ENCODE measurements at places on chromosomes 1 and 21. TPM values are rescaled to one million over a fixed set of nuclear protein-coding genes. Genes with fewer than 3 reads are reported as not detected.

Gene PPM1J
- polyA plus RNA-seq = 0.52 TPM

Gene AXDND1
- polyA plus RNA-seq = 0.36 TPM

Gene AKIRIN1
- polyA plus RNA-seq = 49.3 TPM

Gene CDK11A
- polyA plus RNA-seq = 21.1 TPM

Gene SIKE1
- polyA plus RNA-seq = 38.8 TPM

Gene LAMTOR2
- polyA plus RNA-seq = 64.0 TPM

Gene AGRN
- 116 TPM for polyA plus RNA-seq

Gene FCRL2
- 0.15 TPM for polyA plus RNA-seq

Gene MPZ
- 10.1 TPM for polyA plus RNA-seq

Gene HES3
- not detected for polyA plus RNA-seq

Gene DNAJC28
- polyA plus RNA-seq = 2.9 TPM

Gene LCE2B
- polyA plus RNA-seq = not detected

Gene C4BPA
- 0.04 TPM for polyA plus RNA-seq

Gene KCNK2
- polyA plus RNA-seq = 6.6 TPM

Gene HCRTR1
- polyA plus RNA-seq = 0.81 TPM

Gene MEX3A
- polyA plus RNA-seq = 8.4 TPM
